ENCODE measurements at places on chromosomes 3 and 15.

DNA sequence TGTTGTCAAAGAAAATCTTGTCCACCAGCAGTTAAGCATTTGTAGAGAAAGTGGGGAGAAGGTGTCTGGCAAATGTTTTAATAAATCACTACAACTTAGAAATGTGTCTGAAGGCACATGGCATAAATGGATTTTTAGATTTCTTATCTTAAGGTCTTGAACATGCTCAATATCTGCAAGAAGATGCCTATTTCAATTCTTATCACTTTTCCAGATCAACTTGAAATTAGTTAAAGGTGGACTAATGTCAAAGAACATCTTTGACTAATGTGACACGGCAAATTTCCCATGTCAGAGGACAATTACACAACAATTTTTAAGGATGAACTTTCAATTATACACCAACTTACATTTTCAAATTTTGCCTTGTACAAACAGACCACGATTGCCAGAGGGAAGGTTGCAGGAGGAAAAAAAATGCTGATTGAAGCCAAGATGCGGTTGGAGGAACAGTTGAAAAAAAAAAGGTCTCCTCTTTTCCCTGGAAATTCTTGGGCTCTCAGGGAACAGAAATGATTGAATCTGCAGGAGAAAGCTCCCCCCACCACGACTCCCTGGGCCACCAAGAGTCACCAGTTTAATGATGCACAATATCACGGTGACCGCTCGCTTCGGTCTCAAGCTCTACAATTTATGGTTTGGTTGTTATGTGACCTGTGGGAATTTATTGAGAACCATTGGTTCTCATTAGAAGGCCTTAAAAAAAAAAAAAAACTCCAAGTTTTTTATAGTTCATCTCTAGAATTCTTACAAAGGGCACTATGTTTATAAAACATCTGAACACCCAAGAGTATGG is 507.6 kb upstream of the ADAMTS9 start:
- no peak for DNase-seq

DNA sequence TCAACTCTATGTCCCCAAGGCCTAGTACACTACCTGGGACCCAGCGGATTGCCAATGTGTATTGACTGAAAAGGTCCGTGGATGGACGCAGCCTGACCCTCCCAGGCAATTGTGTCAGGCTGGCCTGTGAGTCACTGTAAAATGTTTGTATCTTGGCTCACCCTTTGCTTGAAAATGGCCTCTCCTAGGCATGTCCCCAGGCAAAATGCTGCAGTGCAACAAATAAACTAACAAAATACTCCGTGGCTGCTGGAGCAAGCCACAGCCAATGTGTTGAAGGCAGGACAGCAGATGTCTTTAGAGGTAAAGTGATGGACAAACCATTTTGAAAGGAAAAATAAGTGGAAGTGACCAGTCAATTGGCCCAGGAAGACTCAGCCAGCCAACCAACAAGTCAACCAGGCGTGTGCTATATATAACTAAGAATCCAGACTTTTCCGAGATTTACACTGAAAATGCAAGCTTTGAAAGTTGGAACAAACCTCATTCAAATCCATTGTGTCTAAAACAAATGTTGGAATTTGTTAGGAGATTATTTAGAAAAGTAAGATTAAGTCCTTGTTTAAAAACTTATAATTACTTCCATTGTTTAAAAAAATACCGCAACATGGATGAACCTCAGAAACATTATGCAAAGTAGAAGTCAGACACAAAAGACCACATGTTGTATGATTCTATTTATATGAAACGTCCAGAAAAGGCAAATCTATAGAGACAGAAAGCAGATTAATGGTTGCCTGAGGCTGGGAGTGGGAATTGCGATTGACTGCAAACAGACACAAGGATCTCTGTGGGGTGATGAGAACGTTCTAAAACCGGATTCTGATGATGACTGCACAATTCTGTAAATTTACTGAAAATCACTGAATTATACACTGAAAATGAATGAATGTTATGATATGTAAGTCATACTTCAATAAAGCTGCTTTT is 191.2 kb downstream of the TLE3 start:
- no peak for DNase-seq

DNA sequence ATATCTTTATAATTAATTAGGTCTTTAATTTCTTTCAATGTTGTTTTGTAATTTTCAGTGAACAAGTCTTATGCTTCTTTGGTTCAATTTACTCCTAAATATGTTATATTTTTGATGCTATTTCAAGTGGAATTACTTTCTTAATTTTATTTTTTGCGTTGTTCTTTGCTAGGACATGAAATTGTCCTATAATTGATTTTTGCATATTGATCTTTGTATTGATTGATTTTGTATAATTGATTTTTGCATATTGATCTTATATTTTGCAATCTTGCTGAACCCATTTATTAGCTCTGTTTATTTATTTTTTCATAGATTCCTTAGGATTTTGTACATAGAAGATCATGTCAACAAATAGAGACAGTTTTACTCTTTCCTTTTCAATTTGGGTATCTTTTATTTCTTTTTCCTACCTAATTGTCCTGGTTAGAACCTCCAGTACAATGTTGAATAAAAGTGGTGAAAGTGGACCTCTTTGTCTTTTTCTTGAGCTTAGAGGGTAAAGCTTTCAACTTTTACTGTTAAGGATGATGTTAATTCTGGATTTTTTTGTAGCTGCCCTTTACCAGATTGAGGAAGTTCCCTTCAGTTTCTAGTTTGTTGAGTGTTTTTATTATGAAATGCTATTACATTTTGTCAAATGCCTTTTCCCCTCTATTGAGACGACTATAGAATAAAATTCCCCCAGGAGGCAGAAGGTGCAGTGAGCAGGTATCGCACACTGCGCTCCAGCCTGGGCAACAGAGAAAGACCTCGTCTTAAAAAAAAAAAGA is 36.8 kb upstream of the CCDC50 start:
- no peak for DNase-seq

DNA sequence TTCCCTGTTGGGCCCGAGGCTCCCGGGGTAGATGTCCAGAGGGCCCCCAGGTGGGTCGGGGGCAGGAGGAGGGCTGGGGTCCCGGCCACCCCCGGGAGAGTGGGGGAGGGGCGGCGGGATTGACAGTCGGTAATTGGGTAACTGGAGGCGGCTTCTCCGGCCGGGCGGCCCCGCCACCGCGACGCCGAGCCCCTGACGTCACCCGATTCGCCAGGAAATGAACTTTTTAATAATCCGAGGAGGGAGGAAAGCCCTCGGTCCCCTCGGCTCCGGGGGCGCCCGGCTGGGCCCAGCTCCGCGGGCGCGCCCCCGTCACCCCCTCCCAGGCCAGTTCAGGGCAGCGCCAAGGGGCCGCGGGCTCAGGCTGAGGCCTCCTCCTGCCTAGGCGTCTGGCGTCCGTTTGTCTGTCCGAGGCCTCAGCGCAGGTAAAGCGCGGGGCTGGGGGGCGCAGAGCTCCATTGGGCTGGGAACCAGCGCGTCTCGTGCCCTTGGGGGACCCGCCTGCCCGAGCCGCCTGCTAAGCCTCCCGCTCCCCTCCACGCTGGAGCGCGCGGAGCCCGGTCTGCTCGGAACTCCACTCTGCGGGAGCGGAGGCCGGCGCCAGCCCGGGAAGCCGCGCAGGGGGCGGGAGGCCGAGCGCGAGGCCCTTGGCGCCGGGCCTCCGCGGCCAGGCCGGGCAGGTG is 3.9 kb downstream of the GATA2 start:
- peak; percentile 50 for DNase-seq

- DNase-seq, result no peak
Observed at GRCh38 chr3:56826831-56827722, 25.3 kb upstream of the ARHGEF3 start.

DNA sequence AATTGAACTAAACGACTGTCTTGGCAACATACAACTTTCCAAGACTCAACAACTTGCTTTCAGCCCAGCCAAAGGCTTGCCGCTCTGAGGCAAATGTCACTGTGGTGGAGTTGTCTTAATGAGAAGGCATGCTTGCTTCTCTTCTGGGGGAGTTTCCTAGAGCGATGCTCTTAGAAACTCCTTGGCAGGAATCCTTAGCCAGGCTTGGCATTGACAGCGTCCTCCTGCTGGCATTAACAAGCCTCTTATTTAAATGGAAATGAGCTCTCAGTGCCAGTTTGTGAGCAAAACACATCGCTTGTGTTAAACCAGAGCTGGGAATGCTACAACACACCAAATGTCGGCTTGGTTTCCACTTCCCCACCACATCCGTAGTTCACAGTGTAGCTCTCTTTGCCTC is 265.5 kb upstream of the TPRG1 start:
- DNase-seq, result no peak

DNA sequence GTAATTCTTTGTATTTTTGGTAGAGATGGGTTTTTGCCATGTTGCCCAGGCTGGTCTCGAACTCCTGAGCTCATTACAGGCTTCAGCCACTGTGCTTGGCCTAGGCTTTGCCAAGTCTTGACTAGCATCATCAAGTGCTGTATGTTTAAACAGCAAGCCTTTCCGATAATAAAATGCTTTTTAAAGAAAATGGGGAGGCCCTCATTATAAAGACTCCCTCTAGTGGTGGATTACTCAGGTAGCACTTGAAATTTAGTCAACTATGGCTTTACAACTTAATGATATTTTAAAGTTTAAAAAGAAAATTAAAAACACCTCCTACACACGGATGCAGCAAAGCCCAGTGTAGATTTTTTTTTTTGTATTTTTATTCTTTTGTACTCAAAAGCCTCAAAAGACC is 213.6 kb downstream of the GAP43 start:
- DNase-seq, result no peak

- DNase-seq, result no peak
Observed at GRCh38 chr15:67873777-67874176, 33.9 kb upstream of the RNU6-1 start.

DNA sequence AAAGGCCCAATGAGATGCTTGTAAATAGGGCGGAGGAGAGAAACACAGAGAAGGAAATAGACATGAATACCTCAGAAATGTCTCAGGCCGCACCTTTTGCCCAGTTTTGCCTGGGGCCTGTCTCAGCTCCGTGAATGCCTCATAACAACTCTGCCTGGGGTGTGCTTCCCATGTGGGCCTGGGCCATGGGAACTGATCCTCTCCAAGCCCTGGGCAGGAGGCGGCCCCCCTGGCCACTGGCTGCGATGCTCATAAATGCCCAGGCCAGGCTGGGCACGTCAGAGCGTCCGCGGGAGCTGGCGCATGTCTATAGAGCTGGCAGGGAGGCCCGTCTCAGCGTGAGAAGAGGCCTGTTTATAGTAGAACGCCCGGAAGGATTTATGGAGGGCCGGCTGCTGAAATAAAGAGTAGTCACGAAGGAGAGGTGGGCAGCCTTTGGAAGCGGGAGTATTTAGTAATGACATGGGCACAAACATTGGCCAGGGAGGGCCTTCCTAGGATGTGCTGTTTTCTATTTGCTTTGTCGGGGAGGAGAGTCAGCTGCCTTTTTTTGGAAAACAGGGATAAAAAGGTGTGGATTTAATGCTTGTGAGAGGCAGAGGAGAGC is 85.9 kb upstream of the IGF1R start:
- no peak for DNase-seq

DNA sequence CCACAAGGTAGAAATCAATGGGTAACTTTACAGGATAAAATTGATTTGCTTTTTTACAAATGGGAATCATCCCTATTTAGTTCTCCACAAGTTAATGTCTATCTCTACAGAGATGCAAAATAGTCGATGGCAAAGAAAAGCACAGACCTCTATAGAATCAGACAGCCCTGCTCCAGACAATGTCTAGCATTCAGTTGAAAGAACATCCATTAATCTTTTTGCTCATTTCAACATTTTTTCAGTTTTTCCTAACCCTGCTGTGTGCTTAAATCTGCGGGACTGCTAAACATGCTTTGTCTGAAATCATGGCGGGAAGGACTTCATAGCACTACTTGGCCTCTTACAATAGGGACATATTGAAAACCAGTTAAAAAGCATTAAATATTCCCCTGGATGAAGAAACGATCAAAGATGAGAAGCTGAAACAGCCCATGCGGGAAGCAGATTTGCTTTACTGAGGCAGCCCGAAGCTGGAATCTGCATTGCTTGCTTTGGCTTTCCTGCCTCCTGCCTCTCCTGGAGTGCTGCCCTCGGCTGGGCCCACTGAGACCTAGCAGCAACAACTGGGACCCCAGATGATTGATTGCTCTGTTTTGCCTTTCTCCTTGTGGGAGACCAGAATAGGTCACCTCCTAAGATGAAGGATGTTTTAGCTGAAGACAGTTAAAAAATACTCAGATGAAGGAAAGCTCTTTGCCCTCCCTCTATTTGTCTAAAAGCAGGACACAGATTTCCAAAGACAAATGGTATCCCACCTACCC is 38.5 kb upstream of the RASGRP1 start:
- no peak for DNase-seq

GRCh38 chr15:41819455-41820050 is 8.3 kb upstream of the JMJD7 start:
- peak; percentile 20 for DNase-seq

GRCh38 chr3:81270603-81271379 is 490.7 kb downstream of the GBE1 start:
- DNase-seq, result no peak

GRCh38 chr15:33242165-33242564 is 47.7 kb upstream of the FMN1 start:
- no peak for DNase-seq

- no peak for DNase-seq
Observed at GRCh38 chr3:126518779-126519177, 1.2 kb upstream of the UROC1 start.

GRCh38 chr15:101852356-101852755 is 40.4 kb downstream of the OR4F15 start:
- no peak for DNase-seq

- no peak for DNase-seq
Observed at GRCh38 chr15:60544581-60545264, 65.8 kb upstream of the ICE2 start.

GRCh38 chr15:33959844-33960548 is 8.3 kb upstream of the CHRM5 start:
- DNase-seq, result no peak

- no peak for DNase-seq
Observed at GRCh38 chr3:167928381-167928780, 167.3 kb downstream of the GOLIM4 start.

GRCh38 chr3:16374047-16374934 is 109.3 kb downstream of the OXNAD1 start:
- peak; percentile 23 for DNase-seq

- DNase-seq, result no peak
Observed at GRCh38 chr15:75154461-75155062, 47.1 kb upstream of the C15orf39 start.

- DNase-seq, result no peak
Observed at GRCh38 chr3:134892761-134893160, 97.7 kb downstream of the EPHB1 start.

- no peak for DNase-seq
Observed at GRCh38 chr15:101020451-101020850, 101.3 kb downstream of the LRRK1 start.

DNA sequence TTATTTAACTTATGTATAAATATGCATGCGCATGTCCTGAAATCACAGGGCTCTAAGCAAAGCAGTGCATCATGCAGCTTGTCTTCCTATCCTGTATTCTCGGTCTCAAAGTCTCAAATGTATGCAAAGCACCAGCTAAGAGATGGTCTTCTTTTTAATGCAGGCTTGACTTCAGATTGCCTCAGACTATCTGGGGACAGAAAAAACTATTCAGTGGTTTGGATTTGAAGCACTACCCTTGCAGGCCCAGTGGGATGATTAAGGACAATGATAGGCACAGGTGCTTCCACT is 18.5 kb upstream of the NMNAT3 start:
- no peak for DNase-seq

- no peak for DNase-seq
Observed at GRCh38 chr3:127067116-127067910, 84.4 kb downstream of the PLXNA1 start.

- DNase-seq, result peak; percentile 45
Observed at GRCh38 chr3:129627350-129628168, 21.1 kb upstream of the PLXND1 start.
